ENCODE measurements at places on chromosomes 3 and 15. TPM values are rescaled to one million over a fixed set of nuclear protein-coding genes. Genes with fewer than 3 reads are reported as not detected.

Gene CEMIP
- total RNA-seq = 0.63 TPM

Gene P2RY14
- total RNA-seq = 0.73 TPM

Gene SEMA3G
- total RNA-seq = 1.4 TPM

Gene CCR5
- total RNA-seq = 14.6 TPM

Gene ZNF774
- 0.85 TPM for total RNA-seq

Gene CISH
- total RNA-seq = 190 TPM

Gene MRPL47
- 16.2 TPM for total RNA-seq

Gene ALDH1A3
- total RNA-seq = 1.2 TPM

Gene P3H2
- total RNA-seq = 0.50 TPM

Gene GPR27
- total RNA-seq = 0.73 TPM

Gene PLSCR2
- total RNA-seq = 0.63 TPM

Gene MITF
- total RNA-seq = not detected

Gene GOLGA6L2
- total RNA-seq = not detected

Gene AGBL1
- total RNA-seq = not detected

Gene IL16
- 299 TPM for total RNA-seq

Gene FES
- 5.2 TPM for total RNA-seq

Gene CD96
- total RNA-seq = 198 TPM
